ENCODE measurements at places on chromosomes 12 and 14.

DNA sequence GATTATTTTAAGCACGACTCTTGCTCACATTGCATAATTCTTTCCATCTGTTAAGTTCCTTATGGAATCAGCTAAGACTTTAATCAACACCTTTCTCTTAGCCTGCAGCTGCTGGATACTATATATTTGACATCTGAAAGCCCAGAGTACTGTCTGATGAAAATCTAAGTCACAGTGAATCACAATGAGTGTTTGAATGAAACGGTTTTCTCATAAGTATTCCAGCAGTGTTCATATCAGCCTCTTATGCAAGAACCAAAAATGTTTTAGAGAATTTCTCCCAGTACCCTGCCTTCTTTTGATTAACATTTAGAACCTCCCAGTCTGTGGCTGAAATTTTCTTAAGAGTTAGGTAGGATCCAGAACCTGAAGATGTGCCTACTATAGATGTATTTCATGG lies 55.6 kb downstream of the FRMD6 start:
- no peak for DNase-seq

- no peak for DNase-seq
These were observed 162.4 kb downstream of the CAND1 start for GRCh38 chr12:67431411-67432020.

GRCh38 chr14:54686219-54686870 lies 119.4 kb downstream of the SAMD4A start:
- peak; percentile 90 for DNase-seq

- DNase-seq = no peak
These were observed 91.0 kb upstream of the DIO3 start for GRCh38 chr14:101470266-101470665.

DNA sequence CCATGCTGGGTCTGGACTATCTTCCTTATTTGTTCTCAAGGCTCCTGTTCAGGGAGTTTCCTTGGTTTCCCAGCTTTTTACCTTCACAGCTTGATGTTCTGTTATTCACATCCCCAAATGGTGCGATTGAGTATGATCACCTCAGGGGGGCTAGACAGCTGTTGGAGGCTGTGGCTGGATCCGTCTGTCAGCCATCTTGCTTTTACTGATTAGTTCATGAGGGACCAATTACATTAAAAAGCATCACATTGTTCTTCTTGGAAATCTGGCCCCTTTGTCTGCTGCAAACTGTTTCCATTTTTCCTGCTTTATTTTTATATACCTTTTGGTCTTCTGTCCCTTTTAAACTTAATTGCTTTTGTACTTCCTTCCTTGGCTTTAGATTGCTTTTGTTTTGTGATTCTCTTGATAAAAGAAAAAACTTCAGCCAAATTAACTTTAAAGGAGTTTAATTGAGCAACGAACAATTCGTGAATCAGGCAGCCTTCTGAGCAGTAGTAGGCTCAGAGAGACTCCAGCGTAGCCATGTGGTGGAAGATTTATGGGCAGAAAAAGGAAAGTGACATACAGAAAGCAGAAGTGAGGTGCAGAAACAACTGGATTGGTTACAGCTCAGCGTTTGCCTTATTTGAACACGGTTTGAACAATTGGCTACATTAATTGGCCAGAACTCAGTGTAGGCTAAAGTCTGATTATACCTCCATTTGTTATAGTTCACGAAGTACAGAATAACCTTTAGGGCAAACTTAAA lies 208.7 kb downstream of the AEBP2 start:
- DNase-seq = peak; percentile 32

GRCh38 chr14:99946652-99947489 lies 118.4 kb upstream of the EVL start:
- no peak for DNase-seq

DNA sequence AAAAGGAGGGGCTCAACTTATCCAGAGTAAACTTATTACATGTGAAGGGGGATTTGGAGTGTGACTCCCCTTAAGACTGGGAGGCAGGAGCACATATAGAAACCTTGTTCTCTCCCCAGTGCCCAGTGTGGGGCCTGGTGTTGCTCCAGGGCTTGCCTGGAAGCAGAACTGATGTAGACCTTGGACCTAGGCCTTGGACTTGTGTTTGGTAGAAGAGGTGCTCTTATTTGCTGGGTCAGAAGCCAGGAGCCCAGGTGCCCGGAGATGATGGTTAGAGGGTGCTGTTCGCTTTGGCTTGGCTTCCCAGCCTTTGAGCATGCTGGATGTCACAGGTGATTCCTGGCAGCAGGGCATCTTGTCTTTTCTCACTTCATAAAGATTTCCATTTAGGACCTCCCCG lies 110.4 kb downstream of the SMOC1 start:
- DNase-seq = no peak

DNA sequence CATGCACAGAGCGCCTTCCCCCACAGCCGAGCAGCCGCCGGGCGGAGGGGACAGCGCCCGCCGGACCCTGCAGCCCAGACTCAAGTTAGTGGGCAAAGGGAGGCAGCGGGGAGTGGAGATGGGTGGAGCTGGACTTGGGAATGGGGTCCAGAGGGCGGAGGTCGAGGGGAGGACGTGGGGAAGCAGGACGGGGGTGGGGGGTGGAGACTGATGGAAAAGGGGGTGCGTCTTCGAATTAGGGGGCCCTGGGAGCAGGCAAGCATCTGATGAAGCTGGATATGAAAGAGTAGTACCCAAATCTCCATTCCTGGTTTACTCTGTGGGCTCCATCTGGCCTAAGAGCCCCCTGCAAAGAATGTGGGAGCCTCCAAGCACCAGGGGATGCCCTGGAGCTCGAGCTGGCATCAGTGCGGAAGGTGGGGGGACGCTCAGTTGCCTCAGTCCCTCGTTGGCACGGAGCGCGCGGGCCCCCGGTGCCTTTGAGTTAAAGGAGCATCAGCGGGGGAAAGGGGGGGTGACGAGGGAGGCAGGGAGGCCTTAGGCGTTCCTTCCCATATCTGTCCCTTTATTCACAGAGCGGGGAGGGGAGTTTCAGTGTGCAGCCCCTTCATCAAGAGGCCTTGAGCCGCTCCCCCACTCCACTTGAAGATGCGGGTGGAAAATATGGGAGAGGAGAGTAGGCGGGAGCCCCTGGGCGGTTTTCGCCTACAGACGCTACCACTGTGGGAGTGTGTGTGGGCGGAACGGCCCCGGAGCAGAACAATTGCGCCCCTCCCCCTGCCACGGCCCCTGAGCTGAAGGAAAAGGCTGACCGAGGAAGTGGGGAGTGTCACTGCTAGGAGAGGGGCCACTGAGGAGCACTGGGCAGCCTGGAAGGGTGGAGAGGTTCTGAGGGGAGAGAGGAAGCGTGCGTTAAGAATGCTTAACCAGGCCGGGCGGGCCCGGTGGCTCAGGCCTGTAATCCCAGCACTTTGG lies 644 bp downstream of the NAB2 start:
- DNase-seq = peak; percentile 58

DNA sequence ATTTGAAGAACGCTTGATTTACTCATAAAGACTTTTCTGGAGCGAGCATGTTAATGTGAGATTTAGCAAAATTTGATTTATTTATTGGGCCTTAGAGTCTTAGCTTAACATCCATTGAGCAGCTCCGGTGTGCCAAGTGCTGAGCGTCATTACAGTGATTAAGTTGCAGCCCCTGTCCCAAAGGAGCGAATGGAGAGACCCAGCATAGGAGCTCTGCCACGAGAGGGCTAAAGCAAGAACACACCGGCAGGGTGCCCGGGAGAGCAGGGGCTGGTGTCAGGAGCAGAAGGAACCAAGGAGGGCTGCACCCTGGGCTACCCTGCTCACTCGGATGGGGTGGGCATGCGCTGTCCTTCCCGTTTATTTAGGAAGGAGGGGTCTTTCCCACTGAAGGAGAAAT lies 50.6 kb downstream of the PPP2R5C start:
- DNase-seq = no peak

- DNase-seq = peak; percentile 52
These were observed 823 bp downstream of the ATG2B start for GRCh38 chr14:96362071-96362964.

All from fibroblast of mammary gland (primary cell).